ENCODE measurements at places on chromosomes 5 and 9.
A peak's percentile ranks its signal among the peaks of the same experiment; 100 is the strongest.

DNA sequence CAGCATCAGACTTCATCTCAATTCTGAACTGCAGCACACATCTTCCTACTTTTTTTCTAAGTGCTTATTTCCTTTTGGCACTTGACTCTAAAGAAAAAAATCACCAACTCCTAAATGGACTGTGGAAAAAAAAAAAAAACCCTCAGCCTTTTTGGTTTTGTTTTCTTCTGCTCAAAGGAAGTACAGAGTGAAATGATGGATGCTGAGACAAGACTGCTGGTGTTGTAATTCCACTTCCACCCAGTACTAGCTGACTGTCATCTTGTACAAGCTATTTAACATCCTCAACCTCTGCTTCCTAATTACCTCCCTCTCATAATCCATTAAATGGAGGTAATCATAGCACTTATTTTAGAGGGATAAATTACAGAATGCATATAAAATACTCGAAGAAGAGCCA is 171.5 kb upstream of the GNA14 start:
- DNase-seq = no peak

GRCh38 chr9:34252016-34252415 is 73.2 kb downstream of the UBAP1 start:
- no peak for DNase-seq

- peak; percentile 2 for DNase-seq
Measured at GRCh38 chr5:73591698-73592501, 26.4 kb downstream of the UTP15 start.

- no peak for DNase-seq
Measured at GRCh38 chr9:27212621-27213020, 84.3 kb downstream of the EQTN start.

GRCh38 chr9:132610661-132611060 is 28.3 kb downstream of the BARHL1 start:
- no peak for DNase-seq

DNA sequence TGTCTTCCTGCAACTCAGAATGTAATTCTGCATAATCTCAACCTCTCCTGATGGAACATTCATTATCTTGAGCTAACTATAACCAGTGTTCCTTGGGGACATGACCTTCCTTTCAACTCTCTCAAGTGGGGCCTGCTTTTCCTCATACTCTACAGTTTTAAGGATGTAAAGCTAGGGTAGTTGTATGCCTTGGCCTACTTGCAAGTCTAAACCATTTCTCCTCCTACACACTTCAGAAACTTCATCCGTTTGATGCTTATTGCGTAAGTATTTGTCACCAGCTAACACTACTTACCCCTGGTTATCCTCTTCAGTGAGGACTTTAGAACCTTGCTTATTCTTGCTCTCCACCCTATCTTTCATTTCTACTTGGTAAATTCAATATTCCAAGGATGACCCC is 548.9 kb downstream of the HINT1 start:
- DNase-seq = no peak

GRCh38 chr5:137236252-137236651 is 262.9 kb downstream of the SPOCK1 start:
- DNase-seq = no peak

GRCh38 chr5:99102073-99102697 is 173.4 kb upstream of the CHD1 start:
- no peak for DNase-seq

GRCh38 chr9:127783111-127784008 is 2.5 kb upstream of the CDK9 start:
- DNase-seq = no peak

- DNase-seq = no peak
Measured at GRCh38 chr5:151047814-151048425, 27.5 kb downstream of the GPX3 start.

DNA sequence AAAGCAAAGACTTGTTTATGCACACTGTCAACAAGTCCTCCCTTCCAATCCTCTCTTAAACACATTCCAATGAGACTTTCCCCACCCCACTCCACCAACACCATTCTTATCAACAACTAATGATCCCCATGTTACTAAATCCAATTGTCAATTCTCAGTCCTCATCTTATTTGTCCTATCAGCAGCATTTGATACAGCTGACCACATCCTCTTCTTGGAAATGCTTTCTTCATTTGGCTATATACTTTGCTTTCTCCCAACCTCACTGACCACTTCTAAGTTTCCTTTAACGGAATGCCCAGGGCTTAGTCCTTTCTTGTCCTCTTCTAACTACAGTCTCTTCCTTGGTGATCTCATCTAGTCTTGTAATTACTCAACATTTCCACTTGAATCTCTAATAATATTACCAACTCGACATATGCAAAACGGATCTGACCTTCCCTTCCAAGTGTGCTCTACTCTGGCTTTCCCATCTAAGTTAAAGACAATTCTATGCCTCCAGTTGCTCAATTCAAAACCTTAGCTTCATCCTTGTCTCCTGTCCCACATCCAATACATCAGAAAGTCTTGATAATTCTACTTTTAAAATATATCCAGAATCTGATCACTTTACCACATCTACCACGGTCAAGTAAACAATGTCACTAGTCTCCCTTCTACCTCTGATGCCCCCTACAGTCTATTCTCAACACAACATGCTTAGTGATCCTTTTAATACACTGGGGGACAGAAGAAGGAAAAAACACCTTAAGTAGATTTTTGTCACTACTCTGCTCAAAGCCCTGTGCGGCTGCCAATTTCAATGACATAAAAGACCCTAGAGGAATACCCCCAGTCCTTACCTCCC is 25.5 kb downstream of the AGTPBP1 start:
- no peak for DNase-seq
